ENCODE measurements at places on chromosomes 4 and X.

DNA sequence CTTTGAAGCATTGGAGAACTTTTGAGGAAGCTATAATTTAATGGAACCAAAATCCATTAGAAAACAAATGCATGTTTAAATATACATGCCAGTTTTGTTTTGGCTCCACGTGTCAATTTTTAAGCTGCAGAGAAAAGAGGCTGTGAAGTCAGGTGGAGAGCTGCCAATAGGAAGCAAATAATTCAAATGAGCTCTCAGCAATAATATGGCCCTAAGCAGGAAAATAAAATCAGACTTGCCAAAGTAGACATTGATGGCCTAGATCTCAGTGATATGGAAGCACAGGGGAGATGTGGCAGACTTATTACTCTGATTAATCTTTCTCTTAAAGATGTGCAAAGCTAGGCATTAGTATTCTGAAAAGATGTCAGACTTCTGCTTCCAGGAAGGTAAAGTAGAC lies 769.8 kb upstream of the NDST4 start:
- no peak for DNase-seq

- DNase-seq = no peak
These were observed 50.1 kb downstream of the GPAT3 start for GRCh38 chr4:83585982-83586508.

- no peak for DNase-seq
These were observed 21.9 kb downstream of the POU3F4 start for GRCh38 chrX:83529950-83530349.

- no peak for DNase-seq
These were observed 7.8 kb downstream of the SERTM2 start for GRCh38 chrX:111519215-111519614.

All from stimulated activated CD8-positive, alpha-beta memory T cell treated with anti-CD3 and anti-CD28 coated beads, Interleukin-7, amount 100 ng/mL, for 4 hours (primary cell).